ENCODE measurements at places on chromosomes 6 and 20. TPM values are rescaled to one million over a fixed set of nuclear protein-coding genes. Genes with fewer than 3 reads are reported as not detected.

RBPJL gene
- total RNA-seq: not detected

HSPA12B gene
- total RNA-seq: 3.2 TPM

EBF4 gene
- total RNA-seq: 15.7 TPM

PI3 gene
- not detected for total RNA-seq

LCA5 gene
- 20.5 TPM for total RNA-seq

FNDC1 gene
- total RNA-seq: 0.46 TPM

LINC00237 gene
- 10.8 TPM for total RNA-seq

SLC13A3 gene
- total RNA-seq: 6.9 TPM

MUCL3 gene
- total RNA-seq: not detected

SOBP gene
- total RNA-seq: 42.0 TPM

DDO gene
- 1.8 TPM for total RNA-seq

SNPH gene
- total RNA-seq: 34.4 TPM

SEL1L2 gene
- total RNA-seq: 0.23 TPM

C20orf202 gene
- 0.46 TPM for total RNA-seq

CST4 gene
- not detected for total RNA-seq

SH3BGRL2 gene
- total RNA-seq: 44.3 TPM

AVP gene
- total RNA-seq: 51.9 TPM

PAX1 gene
- not detected for total RNA-seq

RTF2 gene
- total RNA-seq: 56.1 TPM
